ENCODE measurements at places on chromosomes 7 and 10. TPM values are rescaled to one million over a fixed set of nuclear protein-coding genes. Genes with fewer than 3 reads are reported as not detected.

- H3K4me1 ChIP-seq, result no peaks in the 10 kb centered on the region
- H3K27ac ChIP-seq, result no peak overlapping the region
- H3K4me3 ChIP-seq, result no peak overlapping the region
- no peaks in the 10 kb centered on the region for H3K36me3 ChIP-seq
Observed at GRCh38 chr10:117322260-117322659, 53.0 kb downstream of the PDZD8 start.

DNA sequence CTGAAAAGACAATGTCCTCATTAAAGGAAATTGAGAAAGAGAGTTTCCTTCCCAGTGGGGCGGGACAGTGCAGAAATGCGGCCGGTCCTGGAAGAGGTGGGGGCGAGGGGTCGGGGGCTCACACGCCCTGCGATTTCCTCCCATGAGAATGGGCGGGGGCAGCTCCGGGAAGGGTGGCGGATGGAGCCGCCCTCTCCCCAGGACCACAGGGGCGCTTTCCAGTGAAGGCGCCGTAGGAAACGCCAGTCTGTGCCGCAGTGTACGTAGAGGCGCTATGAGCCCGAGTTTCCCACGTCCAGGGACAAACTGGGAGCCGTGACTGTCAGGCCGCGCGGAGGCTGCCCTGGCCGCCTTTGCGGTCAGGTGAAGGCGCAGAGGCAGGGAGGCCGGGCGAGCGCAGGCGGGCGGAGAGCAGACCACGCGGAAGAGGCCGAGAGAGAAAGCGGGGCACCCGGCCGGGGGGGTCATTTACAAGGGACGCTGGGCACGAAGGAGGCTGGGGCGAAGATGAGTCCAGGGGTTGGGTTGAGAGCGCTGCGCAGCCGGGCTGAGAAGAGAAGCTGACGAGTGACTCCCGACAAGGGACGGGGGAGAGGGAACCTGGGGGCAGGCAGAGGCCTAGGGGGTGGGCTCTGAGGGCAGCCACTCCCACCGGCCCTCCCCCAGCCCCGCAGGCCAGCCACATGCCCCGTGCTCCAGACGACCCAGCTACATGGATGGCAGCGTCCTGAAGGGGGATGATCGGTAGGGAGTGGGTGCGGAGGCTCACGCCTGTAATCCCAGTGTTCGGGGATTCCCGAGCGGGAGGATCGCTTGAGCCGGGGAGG is 45.0 kb downstream of the ALOX5 start:
- H3K36me3 ChIP-seq, result no peaks in the 10 kb centered on the region
- no peaks in the 10 kb centered on the region for H3K27me3 ChIP-seq
- no peak for DNase-seq
- peaks cover 23% of the 10 kb centered on the region for H3K4me1 ChIP-seq
- peak overlapping the region; percentile 75 for H3K4me3 ChIP-seq

DNA sequence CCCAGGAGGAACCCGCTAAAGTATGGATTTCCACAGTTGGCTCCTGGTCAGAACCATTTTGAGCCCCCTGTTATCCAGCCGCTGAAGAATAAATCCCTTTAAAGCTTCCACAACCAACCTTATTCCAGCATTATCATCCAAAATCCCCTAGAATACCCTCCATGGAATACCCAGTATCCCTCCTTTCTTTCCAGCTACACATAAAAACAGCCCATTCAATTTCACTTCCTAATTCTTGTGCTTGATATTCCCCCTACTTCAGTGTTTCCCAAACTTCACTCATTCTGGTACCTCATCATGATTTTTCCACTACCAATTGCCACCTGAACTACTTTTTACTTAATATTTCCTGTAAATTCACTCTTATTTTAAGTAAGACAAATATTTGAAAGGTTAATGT is 3.1 kb downstream of the MACC1 start:
- DNase-seq, result no peak
- no peaks in the 10 kb centered on the region for H3K4me1 ChIP-seq
- no peaks in the 10 kb centered on the region for H3K27me3 ChIP-seq
- H3K4me3 ChIP-seq, result no peak overlapping the region

GPR85 gene
- total RNA-seq, result 1.3 TPM

- DNase-seq, result no peak
- H3K4me3 ChIP-seq, result no peak overlapping the region
- H3K27ac ChIP-seq, result no peak overlapping the region
- H3K4me1 ChIP-seq, result no peaks in the 10 kb centered on the region
- H3K36me3 ChIP-seq, result no peaks in the 10 kb centered on the region
Observed at GRCh38 chr10:70087616-70088307, 35.1 kb downstream of the MACROH2A2 start.

DNA sequence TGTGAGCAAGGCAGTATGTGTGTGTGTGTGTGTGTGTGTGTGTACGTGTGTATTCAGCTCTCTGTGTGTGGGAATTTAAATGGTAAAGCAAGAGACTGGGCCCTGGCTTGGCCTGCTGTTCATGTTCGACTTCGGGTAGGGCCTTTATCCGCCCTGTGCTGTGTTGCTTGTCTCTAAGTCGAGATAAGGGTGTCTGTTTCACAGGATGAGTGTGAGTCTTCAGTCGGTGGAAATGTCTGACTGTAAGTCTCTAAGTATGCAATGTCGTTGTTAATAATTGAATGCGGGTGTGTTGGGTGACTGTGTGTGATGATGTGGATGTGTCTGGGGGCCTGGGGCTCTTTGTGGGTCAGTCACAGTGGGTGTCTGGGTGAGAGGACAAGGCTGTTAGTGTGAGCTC is 34.8 kb downstream of the HIF1AN start:
- H3K27ac ChIP-seq, result no peak overlapping the region
- H3K4me1 ChIP-seq, result no peaks in the 10 kb centered on the region
- no peaks in the 10 kb centered on the region for H3K27me3 ChIP-seq
- H3K36me3 ChIP-seq, result no peaks in the 10 kb centered on the region

DNA sequence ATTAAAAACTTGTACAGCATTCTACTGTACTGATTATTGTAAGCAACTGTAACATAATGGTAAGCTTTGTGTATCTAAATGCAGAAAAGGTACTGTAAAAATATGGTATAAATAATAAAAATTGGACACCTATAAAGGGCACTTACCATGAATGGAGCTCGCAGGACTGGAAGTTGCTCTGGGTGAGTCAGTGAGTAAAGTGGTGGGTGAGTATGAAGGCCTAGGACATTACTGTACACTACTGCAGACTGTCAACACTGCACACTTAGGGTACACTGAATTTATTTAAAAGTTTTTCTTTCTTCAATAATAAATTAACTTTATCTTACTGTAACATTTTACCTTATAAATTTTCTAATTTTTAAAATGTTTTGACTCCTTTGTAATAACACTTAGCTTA is 118.6 kb upstream of the ASAH2 start:
- H3K4me1 ChIP-seq, result no peaks in the 10 kb centered on the region
- no peak for DNase-seq
- H3K4me3 ChIP-seq, result no peak overlapping the region
- H3K27me3 ChIP-seq, result no peaks in the 10 kb centered on the region

COL26A1 gene
- 0.14 TPM for total RNA-seq

Measured in thoracic aorta (tissue), 2 donors.